ENCODE measurements at places on chromosomes 12 and 14.

DNA sequence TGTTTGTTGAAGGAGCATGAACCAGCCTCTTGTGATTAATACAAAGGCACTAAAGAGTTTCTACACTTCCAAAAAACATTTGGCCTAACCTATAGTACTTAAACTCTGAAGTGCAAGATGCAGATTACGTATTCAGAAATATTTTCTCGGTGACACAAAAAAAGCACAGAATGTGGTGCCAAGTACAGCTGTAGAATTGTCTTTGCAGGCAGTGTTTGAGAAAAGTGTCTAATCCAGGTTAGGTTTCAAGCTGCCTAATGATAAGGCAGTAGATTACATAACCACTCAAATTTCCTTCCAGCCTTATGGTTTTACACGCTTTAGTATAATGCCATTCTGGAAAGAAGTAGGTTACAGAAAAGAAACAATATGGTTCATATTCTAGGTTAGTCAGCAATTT is 205.2 kb downstream of the KLHL28 start:
- DNase-seq: no peak

GRCh38 chr14:88209273-88209672 is 113.8 kb downstream of the KCNK10 start:
- DNase-seq: no peak

GRCh38 chr14:54699735-54700134 is 132.8 kb downstream of the SAMD4A start:
- DNase-seq: no peak

DNA sequence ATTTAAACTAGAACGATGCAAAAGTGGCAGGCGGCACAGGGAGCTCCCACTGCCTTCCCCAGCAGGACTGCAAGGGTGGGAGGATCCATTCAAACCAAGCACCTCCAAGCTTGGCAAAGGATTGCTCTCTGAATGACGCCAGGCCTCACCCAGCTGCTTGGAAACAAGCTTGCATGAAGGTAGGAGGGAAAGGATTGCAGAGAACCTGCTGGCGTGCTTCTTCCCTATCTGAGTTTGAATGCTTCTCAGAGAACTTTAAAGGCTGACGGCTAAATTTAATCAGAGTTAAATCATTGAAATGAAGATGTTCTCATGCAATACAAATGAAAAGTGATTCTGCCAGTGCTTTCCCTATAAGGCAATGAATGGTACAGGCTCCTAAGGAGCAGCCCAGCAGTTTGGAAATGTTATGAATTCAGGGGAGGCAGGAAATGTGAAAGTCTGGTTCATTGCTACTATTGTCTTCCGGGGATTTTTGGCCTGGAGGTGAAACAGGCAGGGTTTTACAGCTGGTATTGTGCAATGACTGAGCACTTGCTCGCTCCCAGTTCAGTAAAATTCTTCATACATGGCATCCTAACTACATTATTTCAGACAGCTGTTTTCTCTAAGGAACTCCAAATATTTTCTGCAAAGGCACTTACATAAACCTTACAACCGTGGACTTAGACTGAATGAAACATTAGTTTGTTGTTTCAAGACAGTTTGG is 31.9 kb upstream of the DUSP6 start:
- DNase-seq: no peak

DNA sequence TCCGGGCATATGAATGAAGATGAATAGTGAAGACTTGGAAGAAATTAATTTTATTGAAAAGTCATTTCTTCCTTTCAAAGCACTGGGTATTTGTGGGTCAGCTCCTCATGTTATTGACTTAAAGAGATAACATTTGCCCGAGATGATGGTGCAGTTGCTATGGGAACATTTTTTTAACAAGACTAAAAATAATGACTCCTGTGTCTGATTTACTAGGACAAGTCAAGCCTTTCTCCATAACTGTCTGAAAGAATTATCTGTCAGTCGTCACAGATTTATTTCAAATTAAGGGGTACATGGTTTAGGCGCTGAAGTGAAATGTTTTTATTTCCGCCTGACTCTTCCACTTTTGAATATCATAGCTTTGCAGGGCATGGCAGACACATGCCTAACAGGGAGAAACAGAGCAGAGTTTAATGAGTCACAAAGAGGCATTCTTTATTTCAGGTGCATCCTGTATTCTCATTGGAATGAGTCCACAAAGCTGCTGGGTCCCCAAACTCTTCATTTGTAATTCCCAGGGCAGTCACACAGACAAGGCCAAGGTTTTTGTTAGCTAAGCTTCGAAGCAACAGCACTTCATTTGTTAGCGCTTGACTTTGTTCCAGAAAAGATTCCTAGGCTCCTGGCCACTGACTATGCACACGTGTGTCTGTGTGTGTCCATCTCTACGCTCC is 4.3 kb upstream of the GPHB5 start:
- DNase-seq: no peak

- no peak for DNase-seq
These were observed 53.0 kb downstream of the PKP2 start for GRCh38 chr12:32843528-32844095.

- no peak for DNase-seq
These were observed 24.6 kb upstream of the NCOR2 start for GRCh38 chr12:124592050-124592449.

GRCh38 chr14:99479906-99480869 is at the start of gene SETD3:
Gene SETD3 (minus strand): TSS chr14:99480859. CDS start chr14:99465805, 15,054 bp downstream.
- DNase-seq: peak; percentile 50

Measured in germinal center (tissue), 1 donor.